ENCODE measurements at places on chromosomes 5 and 9.

GRCh38 chr9:114552706-114553105 is 34.9 kb upstream of the ATP6V1G1 start:
- no peak for DNase-seq

- DNase-seq, result no peak
Measured at GRCh38 chr5:163695830-163696578, 190.6 kb downstream of the MAT2B start.

DNA sequence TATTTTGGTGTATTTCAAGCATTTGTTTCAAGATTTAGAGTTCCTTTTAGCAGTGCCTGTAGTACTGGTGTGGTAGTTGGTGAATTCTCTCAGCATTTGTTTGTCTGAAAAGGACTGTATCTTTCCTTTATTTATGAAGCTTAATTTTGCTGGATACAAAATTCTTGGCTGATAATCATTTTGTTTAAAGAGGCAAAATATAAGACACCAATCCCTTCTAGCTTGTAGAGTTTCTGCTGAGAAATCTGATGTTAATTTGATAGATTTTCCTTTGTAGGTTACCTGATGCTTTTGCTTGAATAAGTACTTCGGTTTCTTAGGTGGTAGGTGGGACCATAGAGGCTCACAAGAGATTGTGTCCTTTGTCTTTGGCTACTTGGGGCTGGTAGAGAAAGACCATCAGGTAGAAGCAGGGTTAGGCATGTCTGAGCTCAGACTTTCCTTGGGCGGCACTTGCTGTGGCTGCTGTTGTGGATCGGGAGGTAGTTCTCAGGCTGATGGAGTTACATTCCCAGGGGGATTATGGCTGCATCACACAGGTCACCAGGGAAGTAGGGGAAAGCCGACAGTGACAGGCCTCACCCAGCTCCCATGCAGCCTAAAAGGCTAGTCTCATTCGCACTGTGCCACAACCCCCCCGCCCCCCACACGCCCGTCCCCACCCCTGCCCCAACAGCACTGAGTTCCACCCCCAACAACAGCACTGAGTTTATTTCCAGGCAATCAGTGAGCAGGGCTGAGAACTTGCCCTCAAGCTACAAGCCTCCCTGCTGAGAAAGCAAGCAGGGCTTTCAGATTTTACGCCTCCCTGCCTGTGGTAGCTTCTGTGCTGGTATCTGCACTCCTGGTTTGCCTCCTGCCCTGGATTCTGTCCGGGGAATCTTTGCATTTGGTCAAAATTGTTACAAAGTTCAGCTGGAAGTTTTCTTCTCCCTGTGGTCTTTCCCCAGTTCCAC is 127.1 kb upstream of the GLRA1 start:
- DNase-seq, result no peak

- DNase-seq, result no peak
Measured at GRCh38 chr5:138243794-138244193, 30.6 kb downstream of the GFRA3 start.

- no peak for DNase-seq
Measured at GRCh38 chr5:150270541-150271295, 18.9 kb downstream of the CAMK2A start.

DNA sequence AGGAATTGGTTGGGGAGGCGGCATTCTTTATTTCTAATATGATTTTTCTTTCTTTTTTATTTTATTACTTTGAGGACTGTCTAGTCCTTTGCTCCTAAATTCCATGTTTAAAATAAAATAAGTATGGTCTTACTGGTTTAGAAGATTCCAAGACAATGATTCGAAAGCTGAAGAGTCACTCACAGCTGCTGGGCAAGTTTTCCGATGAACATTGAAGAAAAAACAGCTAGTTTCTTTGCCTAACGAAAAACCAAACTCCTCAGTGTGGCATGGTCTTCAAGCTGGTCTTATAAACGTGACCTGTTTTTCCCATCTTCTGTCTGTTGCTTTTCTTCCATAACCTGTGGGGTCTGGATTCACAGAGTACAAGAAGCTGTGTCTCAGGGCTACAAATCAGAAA is 25.1 kb downstream of the ZNF474 start:
- no peak for DNase-seq

DNA sequence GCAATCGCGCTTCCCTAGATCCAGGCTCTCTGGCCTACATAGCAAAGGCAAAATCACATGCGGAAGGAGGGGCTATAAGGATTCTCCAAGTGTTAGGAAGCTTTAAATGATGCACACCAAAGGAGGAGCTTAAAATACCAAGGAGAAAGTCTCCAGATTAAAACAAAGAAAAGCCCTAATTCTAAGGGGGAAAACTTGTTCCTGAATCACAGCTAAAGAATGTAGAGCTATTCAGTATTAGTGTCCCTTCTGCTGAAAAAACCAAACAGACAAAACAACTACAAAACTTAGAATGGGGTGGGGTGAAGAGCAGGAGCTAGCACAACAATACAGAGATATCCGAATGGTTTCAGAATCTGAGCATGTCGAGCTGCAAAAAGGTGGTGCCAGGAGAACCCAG is 213.7 kb downstream of the DCP2 start:
- DNase-seq, result no peak

- no peak for DNase-seq
Measured at GRCh38 chr5:2387250-2387633, 364.2 kb downstream of the IRX2 start.

DNA sequence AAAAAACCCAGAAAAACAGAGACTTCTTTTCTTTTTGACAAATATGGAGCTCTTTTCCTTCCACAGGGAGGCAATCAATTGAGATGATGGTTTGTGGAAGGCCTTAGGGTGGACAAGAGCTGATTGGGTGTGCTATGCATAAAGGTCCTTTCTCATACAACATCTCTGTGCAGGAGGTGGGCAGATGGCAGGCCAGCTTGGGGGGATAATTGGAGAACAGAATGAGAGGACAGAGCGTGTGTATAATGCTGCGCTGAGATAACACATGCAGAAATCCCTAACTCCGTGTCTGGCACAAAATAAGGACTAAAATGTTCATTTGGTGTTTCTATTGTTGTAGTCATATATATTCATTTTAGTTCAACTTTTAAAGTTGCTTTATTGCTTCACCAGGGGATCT is 159.0 kb upstream of the MEF2C start:
- no peak for DNase-seq

GRCh38 chr5:120516805-120517204 is 52.7 kb downstream of the PRR16 start:
- no peak for DNase-seq

GRCh38 chr5:111255169-111255568 is 31.0 kb downstream of the CAMK4 start:
- no peak for DNase-seq

DNA sequence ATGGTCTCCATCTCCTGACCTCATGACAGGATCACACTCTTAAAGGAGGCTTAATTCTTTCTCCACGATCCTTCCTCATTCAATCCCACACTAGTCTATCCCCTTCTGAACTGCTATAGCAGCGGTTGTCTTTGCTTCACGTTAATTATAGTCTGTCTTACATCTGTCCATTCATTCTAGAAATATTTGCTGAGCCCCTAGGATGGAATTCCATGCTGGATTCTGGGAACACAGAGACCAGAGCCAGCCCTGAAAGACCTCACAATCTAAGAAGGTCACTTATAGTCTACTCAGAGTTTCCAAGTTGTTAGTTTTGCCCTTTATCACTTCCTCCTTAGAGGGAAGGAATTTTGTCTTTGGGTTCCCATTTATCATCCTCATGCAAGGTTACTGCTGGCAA is 193.5 kb downstream of the GAS1 start:
- no peak for DNase-seq

DNA sequence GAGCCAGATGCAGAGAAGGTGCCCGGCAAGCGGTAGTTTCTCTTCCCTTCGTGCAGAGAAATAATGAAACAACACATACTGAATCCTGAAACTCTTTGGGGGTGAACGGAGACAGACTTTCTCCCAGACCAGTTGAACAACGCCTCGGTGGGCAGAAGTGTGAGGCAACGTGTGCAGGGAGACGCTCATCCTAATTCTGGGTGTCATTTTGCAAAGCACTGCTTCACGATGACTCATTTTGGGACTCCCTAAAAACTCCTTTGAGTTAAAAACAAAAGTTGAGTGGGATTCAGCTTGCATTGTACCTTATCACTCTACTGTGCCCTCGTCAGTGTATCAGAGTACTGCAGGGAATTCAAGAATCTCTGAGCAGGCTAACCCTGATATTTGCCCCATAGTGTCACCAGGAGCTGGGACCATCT is 3.5 kb upstream of the NEK6 start:
- peak; percentile 21 for DNase-seq

- no peak for DNase-seq
Measured at GRCh38 chr5:65151614-65152013, 330.1 kb downstream of the ADAMTS6 start.

All from activated T-helper 9 cell treated with anti-CD3 and anti-CD28 coated beads, Interleukin-2, amount 50 U/mL, for 16 hours (primary cell).